Stimulated activated naive CD8-positive, alpha-beta T cell treated with anti-CD3 and anti-CD28 coated beads, Interleukin-15, amount 100 ng/mL, for 72 hours (primary cell): ENCODE measurements at places on chromosomes 3 and 15.

DNA sequence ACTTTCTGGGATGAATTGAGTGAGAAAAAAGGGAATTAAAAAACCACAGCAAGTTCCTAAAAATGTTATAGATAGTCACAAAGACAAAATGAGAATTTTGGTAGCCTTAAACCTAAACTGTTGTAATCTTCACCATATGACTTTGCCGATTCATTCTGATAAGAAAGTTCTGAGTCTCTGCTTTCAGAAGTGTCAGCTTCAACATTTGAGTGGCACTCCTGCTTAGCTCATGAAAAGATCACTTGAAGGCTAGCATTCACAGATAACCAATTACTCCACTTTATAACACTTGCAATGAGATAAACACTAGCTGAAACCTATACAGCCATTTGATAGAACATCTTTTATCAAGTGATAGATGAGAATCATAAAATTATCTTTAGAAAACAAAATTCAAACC lies 288.1 kb upstream of the POU1F1 start:
- DNase-seq: no peak

- DNase-seq: no peak
Measured at GRCh38 chr3:140152851-140153639, 218.1 kb downstream of the CLSTN2 start.

GRCh38 chr3:138412821-138413551 lies 21.4 kb upstream of the ESYT3 start:
- DNase-seq: no peak

- no peak for DNase-seq
Measured at GRCh38 chr3:194308601-194309449, 42.3 kb downstream of the CPN2 start.

GRCh38 chr3:81666502-81667121 lies 94.8 kb downstream of the GBE1 start:
- DNase-seq: no peak

DNA sequence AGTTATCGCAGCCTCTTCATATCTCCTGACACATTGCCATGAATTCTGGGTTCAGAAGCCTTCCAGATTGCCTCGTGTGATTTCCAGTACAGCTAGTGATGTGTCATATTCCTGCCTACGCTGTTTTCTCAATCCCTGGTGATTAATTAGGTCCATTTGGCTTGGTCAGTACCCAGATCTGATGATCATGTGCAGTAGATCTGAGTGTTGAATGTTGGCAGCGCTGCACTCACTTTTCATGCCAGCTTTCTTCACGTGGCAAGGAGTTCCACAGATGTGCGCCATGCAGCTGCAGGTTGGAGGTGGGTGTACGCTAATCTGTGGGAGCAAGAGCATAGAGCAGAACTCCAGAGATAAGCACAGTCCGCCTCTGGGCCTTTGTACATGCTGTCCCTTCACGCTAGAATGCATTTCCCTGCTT lies 86.9 kb upstream of the COL6A5 start:
- DNase-seq: no peak

- DNase-seq: no peak
Measured at GRCh38 chr3:16604887-16605602, at the start of gene DAZL. Gene DAZL, minus strand, starts transcription at chr3:16605423. Its CDS starts 218 bp downstream, at chr3:16605205.

DNA sequence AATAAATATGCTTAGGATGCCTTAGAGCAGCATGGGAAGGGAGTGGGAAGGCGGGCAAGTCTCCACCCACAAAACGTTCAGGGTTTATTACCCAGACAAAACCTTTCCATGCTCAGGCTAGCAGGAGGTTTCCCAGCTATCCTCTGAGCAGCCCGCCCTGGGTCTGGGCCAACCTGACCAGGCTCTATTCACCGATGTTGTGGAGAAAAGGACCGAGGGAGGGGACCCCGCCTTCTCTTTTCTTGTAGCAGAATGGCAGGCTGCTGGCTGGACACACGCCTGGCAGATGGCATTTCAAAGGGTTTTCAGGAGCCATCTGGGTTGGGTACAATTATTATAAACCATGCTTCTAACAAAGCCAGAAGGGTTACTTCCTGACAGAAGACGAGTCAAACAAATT lies 540.9 kb downstream of the MAGI1 start:
- DNase-seq: no peak

- DNase-seq: no peak
Measured at GRCh38 chr15:62782071-62782841, 260.3 kb upstream of the TPM1 start.

GRCh38 chr3:156498307-156498706 lies 56.6 kb downstream of the SSR3 start:
- no peak for DNase-seq
